ENCODE measurements at places on chromosomes 16 and 17.

GRCh38 chr16:582614-583331 lies 7.1 kb upstream of the RAB40C start:
- DNase-seq, result no peak

GRCh38 chr16:54488729-54489128 lies 202.1 kb upstream of the IRX3 start:
- DNase-seq, result no peak

- no peak for DNase-seq
Observed at GRCh38 chr16:3004319-3004718, 8.4 kb upstream of the CLDN9 start.

GRCh38 chr17:11996722-11997146 lies 541 bp downstream of the ZNF18 start:
- DNase-seq, result peak; percentile 11

- no peak for DNase-seq
Observed at GRCh38 chr17:13862346-13862745, 207.0 kb upstream of the COX10 start.

DNA sequence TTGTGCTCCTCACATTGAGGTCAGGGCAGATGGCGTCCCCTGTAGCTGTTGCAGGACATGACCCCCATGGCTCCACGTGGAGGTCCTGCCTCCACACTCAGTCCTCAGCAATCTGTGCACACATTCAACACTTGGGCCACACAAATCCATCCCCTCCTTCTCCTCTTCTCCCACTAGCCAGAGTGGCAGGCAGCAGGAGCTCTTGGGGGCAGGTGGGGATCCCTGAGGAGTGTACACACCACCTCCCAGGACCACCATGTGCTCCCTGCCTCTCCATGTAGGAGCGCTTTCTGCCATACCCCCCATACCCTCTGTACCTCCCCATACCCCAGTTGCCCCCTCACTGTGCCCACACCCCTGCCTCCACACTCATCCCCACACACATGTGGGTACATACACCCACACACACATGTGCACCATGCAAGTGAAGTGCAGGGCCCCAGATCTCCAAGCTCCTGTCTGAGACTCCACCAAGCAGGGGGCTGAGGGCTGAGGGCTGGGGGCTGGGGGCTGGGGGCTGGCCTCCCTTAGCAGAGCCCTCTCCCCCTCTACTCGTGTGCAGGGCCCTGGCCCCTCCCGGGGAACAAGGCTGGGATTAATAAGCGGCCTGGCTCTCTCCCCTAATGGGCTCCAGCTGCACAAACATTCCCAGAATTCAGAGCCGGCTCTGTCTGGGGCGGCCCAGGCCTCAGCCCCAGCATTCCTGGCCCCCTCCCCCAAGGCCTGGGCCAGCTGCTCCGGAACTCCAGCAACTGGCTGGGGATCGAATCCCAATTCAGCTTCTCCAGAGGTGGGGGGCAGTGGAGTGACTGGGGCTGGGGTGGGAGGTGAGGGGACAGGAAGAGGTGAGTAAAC lies 48.2 kb upstream of the MEIOC start:
- no peak for DNase-seq

DNA sequence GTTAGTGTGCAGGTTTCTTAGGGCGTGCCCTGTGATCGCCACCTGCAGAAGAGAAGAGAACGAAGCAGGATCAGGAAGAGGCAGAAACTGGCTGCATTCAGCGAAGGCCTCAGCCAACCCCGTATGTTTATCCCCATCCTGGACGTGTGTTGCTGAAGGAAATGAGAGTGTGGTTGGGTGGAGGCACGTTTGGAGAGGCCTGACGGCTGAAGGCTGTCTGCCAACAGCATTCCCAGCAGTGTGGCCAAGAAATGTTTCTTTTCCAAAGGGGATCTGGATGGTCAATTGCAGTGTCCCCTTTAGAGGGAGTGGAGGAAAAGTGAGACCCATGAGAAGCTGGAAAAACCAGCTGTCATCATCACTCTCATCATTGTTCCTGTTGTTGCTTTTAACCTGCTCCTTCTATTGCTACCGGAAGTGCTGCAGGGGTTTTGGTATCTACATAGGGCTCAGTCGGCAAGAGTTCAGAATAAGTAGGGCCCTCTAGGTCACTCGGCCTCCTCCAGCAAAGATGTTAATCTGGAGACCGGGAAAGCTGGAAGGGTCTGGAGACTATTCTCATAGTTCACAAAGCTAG lies 46.5 kb upstream of the SLC47A1 start:
- no peak for DNase-seq

GRCh38 chr17:16407911-16408588 lies 7.3 kb upstream of the TRPV2 start:
- DNase-seq, result no peak

DNA sequence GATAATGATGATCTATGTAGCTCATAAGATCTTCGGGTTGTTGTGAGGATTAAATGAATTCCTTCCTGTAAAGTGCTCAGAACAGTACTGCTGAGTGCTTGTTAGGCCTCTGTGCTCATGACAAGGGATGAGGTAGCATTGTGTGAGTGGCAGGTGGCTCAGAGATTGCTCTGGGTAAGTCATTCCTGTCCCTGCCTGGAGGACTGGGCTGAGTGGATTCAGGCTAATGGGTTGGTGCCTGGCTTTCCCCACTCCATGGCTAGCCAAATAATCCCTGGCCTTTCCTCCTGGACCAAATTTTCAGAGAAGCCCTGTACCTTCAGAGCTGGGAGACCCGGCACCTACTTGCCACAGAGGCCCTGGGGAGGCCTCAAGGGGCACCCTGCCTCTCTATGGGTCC lies 1.3 kb upstream of the CCDC92B start:
- no peak for DNase-seq

GRCh38 chr17:54971147-54971546 lies 2.6 kb downstream of the STXBP4 start:
- DNase-seq, result no peak

GRCh38 chr16:883340-883739 lies 82.8 kb upstream of the GNG13 start:
- no peak for DNase-seq

- DNase-seq, result no peak
Observed at GRCh38 chr16:31181102-31181830, 1.3 kb downstream of the FUS start.

DNA sequence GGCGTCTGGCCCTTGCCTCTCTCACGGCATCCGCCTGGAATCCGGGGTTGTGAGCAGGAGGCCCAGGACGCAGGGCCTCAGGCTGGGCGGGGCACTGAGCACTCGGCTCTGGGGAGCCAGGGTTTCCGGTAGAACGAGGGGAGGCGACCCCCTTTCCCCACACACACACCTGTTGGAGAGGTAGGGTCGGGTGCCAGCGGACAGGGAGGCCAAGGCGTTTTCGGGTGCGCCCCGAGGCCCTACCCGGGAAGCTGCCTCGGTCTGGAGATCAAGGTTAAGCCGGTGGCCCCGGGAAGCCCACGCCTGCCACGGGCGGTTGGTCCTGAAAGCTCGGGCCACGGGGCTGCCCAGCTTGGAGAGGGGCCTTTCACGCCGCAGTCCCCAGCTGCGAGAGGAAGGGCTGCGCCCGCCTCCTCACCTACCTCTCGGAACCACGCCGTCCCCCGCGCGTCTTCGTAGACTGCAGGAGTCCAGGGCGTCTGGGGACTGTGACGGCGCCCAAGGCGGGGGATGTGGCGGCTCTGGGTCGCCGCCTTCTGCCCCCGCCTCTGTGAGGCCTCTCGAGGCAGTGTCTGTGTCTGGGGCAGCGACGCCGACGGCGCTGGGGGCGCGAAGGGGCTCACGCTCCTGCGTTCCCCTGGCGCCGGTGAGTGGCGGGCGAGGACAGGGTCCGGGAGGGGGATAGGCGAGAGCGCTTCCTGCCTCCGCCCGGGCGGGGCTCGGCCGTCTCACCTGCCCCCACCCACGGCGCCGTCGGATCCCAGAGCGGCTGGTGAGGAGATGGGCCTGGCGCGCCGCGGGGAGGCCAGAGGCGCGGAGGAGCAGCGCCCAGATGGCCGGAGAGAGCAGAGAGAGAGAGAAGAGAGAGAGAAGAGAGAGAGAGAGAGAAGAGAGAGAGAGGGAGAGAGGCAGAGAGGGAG lies 20.3 kb upstream of the HOXB9 start:
- no peak for DNase-seq

DNA sequence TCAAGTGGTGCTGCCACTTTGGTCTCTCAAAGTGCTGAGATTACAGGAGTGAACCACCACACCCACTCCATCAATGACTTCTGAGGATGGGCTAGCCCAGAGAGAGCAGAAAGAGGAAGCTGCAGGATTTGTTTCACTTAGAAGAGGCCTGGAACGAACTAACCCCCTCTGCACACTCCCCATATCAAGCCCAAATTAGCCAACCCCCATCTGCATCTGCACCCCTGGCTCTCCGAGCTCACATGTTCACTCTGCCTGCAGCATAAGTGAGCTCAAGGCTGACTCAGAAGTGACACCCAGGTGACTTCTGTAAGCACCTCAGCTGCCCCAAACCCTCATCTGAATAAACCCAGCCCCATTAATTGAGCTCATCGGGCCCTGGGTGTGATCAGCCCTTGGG lies 4.8 kb downstream of the SCNN1G start:
- DNase-seq, result no peak

DNA sequence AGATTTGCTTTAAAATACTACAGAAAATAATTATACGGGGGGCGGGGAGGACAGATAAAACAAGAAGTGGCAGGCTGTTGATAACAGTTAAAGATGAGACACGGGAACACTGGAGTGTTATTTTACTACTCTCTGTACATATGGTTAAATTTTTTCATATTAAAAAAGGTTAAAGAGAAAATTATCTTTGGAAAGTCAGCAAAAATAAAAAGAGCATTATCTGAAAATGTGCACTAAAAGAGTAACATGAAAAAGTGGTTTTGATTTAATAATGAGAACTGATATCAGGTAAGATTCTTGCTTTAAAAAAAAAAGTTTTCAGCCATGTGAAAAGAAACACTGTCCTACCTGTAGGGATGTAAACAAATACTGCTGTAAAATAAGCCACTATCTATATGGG lies 46.9 kb downstream of the ERN1 start:
- no peak for DNase-seq

DNA sequence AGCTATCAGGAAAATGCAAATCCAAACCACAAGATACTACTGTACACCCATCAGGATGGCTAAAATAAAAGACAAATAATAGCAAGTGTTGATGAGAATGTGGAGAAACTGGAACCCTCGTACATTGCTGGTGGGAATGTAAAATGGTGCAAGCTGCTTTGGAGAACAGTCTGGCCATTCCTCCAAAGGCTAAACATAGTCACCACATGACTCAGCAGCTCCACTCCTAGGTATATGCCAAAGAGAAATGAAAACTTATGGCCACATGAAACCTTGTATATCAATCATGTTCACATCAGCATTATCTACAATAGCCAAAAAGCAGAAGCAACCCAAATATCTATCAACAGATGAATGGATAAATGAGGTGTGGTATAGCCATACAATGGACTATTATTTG lies 28.5 kb downstream of the VAC14 start:
- DNase-seq, result no peak

- no peak for DNase-seq
Observed at GRCh38 chr17:30000001-30000754, 58.7 kb downstream of the EFCAB5 start.

- peak; percentile 61 for DNase-seq
Observed at GRCh38 chr17:81514739-81515529, 2.3 kb upstream of the ACTG1 start.

Measured in stimulated activated CD8-positive, alpha-beta memory T cell treated with anti-CD3 and anti-CD28 coated beads, Interleukin-12 subunit alpha, Interleukin-12 subunit beta, amount 100 ng/mL, for 1 hour (primary cell).